NCI-H2107 (cell line): ENCODE measurements at places on chromosomes 1 and 21.

- DNase-seq, result no peak
Observed at GRCh38 chr1:44724955-44725698, 5.8 kb downstream of the RNU5D-1 start.

DNA sequence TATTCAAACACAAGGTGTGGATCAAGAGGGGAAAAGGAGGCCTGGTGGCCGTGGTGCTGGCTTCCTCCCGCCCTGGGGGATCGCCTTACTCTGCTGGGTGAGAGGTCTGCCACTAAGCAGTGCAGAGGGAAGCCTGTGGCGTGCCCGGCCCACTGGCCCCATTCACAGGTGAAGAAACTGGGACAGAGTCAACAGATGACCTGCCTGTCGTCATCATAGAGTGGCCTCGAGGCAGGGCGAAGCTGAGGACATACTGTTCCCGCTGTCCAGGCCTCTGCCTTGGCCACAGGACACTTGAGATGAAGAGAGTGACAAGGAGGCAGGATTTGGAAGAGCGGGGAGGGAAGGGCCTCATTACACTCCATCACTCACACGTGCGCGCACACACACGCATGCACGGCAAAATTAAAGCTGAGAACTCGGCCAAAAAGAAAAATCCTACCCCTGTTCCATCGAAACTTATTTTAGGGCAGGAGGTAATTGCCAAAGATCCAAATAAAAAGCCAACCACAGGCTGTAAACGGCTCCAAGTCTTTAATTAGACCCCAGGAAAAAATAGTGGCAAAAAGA lies 50.5 kb downstream of the CASZ1 start:
- DNase-seq, result no peak

DNA sequence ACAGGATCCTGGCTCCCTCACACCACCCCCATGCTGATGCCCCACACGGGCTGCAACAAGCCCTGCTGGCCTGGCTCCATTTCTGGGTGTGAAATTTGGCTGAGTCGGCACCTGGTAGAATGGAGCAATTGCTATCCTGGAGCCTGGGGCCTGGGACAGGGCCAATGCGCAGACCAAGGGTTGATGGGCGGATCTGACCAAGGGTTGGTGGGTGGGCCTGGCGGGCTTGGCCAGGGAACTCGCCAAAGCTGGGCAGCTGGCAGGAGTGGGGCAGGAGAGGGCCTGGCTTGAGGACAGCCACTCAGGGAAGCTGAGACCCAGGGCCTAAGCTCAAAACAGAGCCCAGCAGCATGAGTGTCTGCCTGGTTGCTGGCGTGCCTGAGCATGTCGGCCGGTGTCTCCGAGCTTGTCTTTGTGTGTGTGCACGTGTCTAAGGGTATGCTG lies 70.9 kb upstream of the POU3F1 start:
- DNase-seq, result no peak

GRCh38 chr1:91700332-91700731 lies 185.6 kb downstream of the TGFBR3 start:
- no peak for DNase-seq

GRCh38 chr1:25647863-25648262 lies 31.3 kb downstream of the MAN1C1 start:
- no peak for DNase-seq

DNA sequence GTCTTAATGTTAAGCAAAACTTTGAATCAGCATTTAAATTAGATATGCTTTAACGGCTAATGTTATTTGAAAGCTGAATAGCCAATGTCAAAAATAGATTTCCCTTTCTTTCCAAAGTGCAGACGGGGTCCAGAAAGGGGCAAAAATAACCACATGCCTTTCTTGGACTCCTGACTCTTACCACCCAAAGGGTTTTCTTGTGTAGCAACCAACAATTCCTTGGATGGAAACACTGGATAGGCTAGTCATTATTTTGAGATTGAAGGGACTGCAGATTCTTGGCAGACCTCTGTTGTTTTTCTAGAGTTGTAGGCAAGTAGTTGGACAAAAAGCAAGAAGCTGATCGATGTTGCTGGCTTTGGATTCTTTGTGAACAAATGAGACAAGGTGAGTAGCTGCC lies 107.0 kb downstream of the MRPS6 start:
- DNase-seq, result no peak

- no peak for DNase-seq
Observed at GRCh38 chr1:48687282-48688045, 89.2 kb downstream of the BEND5 start.

DNA sequence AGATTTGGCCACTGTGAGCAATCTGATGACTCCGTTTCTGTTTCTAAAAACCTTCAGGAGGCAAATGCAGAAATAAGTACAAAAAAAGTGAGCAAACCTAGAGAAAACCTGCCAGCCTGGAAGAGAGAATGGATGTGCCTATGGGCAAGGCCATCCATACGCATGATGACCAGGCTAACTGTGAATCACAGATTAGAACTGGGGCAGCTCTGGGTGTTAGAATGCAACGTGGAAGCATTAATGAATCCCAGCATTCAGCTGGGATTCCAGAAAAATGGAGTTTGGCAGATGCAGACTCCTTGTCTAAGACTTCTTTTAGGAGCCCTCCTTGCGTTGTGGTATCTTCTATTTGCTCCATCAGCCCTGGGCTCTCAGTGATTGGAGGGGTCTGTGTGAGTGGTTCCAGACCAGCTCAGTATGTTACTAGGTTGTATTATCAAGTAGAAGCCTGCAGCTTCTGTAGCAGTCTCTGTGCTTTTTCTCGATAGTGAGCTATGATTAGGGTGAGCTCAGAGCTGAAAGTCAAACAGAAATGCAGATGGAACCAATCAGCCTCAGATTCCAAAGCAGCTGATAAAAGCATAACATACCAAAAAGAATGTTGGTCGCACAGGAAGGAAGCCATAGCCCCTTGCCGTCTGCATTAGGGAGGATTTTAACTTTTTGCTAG lies 154.0 kb downstream of the PSMG1 start:
- DNase-seq, result no peak

GRCh38 chr1:161930064-161930463 lies 93.6 kb downstream of the OLFML2B start:
- DNase-seq, result no peak
